Suprapubic skin (tissue), 4 donors: ENCODE measurements at places on chromosomes 7 and 10. TPM values are rescaled to one million over a fixed set of nuclear protein-coding genes. Genes with fewer than 3 reads are reported as not detected.

DNA sequence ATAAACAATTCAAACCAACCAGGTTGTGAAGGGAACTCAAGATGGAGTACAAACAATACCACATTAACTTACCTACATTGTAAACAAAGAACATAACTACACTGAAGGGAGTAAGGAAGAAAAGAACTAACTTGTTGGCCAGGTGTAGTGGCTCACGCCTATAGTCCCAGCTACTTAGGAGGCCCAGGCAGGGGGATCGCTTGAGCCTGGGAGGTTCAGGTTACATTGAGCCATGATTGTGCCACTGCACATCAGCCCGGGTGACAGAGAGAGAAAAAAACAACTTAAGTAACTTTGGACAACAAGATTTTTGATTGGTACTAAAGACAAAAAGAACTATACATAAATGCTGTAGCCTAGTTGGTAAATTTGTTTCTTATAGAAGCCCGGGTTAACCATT lies 68.8 kb downstream of the TRIL start:
- no peaks in the 10 kb centered on the region for H3K27me3 ChIP-seq
- no peak overlapping the region for H3K4me3 ChIP-seq
- H3K27ac ChIP-seq: no peak overlapping the region
- DNase-seq: no peak
- H3K36me3 ChIP-seq: no peaks in the 10 kb centered on the region

GRCh38 chr7:90232430-90232829 lies 12.5 kb upstream of the CFAP69 start:
- DNase-seq: no peak
- no peaks in the 10 kb centered on the region for H3K36me3 ChIP-seq
- no peak overlapping the region for H3K4me3 ChIP-seq
- no peaks in the 10 kb centered on the region for H3K27me3 ChIP-seq

DNA sequence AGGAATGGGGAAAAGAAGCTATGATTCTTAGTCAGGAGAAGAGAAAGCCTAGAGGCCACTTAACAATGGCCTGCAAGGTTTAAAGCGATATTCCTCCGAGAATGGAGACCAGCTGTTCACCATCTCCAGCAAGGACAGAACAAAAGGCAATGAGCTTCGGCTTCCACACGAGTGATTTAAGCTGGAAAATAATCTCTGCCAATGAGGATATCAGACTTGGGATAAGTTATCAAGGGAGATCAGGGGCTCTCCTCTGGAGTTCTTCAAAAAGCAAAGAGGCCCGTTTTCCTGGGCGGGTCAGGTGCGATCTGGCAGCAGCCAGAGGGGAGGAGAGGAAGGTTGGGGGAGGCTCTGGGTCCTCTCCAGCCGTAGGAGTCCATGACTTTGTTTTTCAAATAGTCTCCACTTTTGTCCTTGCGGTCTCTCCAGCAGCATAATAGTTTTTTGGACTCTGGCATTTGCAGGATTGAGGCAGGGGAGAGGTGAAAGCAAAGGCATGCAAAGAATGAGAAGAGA lies 211.3 kb downstream of the SKIDA1 start:
- H3K27ac ChIP-seq: no peak overlapping the region
- H3K4me3 ChIP-seq: no peak overlapping the region
- peaks cover 20% of the 10 kb centered on the region for H3K4me1 ChIP-seq
- no peaks in the 10 kb centered on the region for H3K36me3 ChIP-seq
- no peaks in the 10 kb centered on the region for H3K27me3 ChIP-seq
- DNase-seq: no peak

Gene CYP2C18
- 7.3 TPM for total RNA-seq
